ENCODE measurements at places on chromosomes 5 and 9. TPM values are rescaled to one million over a fixed set of nuclear protein-coding genes. Genes with fewer than 3 reads are reported as not detected.

- DNase-seq, result no peak
Observed at GRCh38 chr5:54964405-54964804, 21.0 kb downstream of the ESM1 start.

Gene SEMA6A
- 0.26 TPM for total RNA-seq

DNA sequence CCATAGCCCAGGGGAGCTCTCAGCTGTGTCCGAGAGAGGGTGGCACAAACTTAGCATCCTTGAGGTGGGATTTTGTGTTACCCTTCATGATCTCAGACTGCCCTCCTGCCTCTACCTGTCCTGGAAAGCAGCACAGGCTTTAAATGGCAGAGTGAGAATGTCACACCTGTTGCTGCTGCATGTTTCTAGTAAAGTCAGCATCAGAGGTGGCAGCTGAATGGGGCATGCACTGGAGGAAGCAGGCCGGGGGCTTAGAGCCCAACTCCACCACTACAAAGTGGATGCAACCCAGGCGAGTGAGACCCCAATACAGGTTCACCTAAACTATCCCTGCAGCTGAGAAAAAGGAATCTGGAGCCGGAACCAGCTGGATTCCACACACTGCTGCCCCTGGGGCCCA is 51.6 kb downstream of the MACROH2A1 start:
- no peak for DNase-seq

DNA sequence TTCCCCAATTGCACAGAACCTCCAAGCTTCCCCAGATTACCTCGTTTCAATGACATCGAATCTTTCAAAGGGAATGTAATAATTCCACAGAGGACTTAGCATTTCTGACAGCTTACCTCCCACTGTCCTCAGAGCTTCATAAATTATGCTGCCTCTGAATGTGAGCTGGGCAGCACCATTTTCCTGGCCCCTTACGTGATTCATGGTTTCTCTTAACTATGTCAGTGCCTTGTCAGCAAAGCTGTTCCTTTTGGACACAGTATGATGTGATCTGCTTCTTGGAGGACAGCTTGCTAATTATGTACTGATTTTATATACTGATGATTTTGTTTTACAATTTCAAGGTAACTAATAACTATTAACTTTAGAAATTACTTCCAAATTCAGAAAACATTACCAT is 27.7 kb upstream of the SSBP2 start:
- DNase-seq, result peak; percentile 77

GRCh38 chr5:123664961-123665360 is 153.0 kb downstream of the CSNK1G3 start:
- DNase-seq, result peak; percentile 21

- DNase-seq, result no peak
Observed at GRCh38 chr5:65816729-65817128, 94.7 kb downstream of the NLN start.

DNA sequence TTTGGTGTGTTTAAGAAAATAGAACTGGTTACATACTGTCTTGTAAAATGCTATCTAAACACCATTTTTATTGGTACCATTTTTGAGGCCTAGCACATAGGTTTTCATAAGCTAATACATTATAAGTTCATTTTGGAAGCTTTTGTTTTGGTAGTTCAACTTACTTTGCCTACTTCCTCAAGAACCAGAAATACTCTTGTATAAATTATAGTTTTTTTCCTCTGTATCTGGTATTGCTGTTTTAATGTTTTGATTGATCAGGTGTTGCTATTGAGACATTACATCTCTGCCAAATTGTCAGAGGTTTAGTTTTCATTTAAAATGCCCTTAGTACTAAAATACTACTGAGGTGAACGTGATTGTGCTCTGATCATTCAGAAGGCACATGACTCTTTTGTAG is 90.6 kb upstream of the GRHPR start:
- no peak for DNase-seq

DNA sequence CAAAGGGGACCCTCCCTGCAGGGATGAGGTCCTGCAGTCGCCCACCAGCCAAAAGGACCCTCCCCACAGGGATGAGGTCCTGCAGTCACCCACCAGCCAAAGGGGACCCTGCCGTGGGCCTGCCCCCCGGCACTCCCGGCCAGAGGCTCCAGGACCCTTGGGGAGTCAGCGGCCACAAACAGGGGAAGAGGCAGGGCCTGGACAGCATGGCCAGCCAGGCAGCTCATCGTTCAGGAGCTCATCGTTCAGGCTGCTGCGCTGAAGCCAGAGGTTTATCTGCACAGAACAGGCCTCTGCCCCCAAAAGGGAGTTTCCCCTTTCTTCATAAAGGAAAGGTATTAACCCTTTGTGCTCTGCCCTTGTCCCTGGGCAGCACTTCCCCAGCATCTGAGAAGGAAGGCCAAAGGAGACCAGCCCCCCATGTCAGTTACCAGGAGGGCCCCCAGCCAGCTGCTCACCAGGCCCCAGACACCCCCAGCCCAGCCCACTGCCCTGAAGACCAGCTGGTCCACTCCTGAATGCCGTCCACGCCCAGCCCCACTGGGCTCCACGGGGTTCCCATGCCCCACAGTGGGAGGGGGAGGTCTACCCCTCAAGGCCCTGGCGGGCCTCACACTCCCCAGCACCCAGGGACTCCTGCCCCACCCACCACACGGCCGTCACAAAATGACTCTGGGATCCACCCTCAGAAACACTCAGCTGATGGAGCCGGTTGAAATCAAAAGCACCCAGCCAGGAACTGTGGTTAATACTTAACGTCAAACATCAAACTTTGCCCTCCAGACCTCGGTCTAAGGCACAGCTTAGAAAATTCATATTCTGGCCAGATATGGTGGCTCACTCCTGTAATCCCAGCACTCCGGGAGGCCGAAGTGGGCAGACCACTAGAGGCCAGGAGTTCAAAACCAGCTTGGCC is 6.3 kb downstream of the SLC12A7 start:
- no peak for DNase-seq

Gene IDNK
- total RNA-seq, result 7.8 TPM

GRCh38 chr5:104635227-104635626 is 1072.6 kb upstream of the NUDT12 start:
- peak; percentile 81 for DNase-seq

Gene GRIN3A
- not detected for total RNA-seq

Measured in fibroblast of lung (primary cell).